ENCODE measurements at places on chromosomes 2 and 18. TPM values are rescaled to one million over a fixed set of nuclear protein-coding genes. Genes with fewer than 3 reads are reported as not detected.

DNA sequence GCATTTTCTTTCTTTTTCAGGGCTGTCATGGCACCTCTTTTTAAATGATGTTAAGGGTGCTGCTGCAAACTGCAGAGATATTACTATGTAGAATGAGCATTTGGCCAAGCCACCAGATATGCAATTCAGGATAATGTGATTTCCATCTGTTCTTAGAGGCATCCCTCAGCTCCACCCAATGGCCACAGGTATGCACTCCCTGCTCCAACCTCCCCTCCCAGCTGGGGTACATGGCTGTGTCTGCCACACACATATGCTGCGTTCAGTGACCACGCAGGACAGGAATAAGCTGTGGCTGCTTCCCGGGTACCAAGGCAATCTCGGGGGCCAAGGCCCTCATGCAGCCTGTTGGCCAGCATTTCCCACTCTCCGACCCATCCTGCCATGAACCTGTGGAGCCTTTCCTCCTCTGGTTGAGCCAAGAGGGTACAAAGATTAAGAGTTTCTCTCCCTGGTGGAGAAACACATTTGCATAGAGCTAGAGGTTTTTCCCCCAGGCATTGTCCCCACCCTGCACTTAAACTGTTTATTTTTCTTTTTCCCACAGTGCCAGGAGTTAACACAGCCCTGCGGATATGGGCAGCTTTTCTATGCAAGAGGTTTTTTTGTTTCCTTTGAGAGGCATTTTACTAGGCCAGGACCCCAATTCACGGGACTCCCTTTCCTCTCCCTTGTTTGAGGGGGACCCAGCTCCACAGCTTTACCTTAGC, 147.0 kb downstream of the GCA start:
- no peak for DNase-seq

DNA sequence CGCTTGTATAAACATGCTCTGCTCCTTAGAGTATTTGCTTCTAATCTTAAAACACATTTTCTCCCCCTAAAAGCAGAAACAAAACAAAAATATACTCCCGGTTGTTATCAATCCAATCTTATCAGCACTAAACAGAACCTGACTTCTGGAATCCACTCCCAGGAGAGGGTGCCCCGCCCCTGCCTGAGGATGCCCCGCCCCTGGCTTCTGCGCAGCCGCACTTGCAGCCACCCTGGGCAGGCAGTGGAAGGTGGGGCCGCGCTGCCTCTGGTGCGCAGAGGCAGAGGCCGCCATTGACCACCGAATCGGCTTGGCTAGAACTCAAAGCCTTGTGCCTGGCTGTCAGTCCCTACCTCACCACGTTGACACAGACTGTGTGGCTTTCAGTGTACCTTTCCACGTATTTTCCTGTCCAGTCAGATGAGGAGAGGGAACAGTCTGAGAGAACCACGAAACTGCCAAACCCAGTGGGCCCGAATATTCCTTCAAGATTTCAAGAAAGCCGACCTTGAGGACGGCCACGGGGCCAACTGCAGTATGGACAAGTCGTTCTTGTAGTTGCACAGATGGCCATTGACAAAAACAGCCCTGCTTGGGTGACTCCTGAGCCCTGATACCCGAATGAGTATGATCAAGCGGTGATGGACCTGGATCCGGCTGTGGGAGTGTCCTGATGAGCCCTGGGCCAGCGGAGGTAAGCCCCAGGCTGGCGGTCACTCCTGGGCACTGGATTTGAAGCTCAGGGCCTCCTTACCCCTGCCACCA, 46.2 kb upstream of the ARHGAP28 start:
- no peak for DNase-seq

- DNase-seq, result no peak
Observed at GRCh38 chr18:36200354-36200771, 13.1 kb downstream of the MOCOS start.

DNA sequence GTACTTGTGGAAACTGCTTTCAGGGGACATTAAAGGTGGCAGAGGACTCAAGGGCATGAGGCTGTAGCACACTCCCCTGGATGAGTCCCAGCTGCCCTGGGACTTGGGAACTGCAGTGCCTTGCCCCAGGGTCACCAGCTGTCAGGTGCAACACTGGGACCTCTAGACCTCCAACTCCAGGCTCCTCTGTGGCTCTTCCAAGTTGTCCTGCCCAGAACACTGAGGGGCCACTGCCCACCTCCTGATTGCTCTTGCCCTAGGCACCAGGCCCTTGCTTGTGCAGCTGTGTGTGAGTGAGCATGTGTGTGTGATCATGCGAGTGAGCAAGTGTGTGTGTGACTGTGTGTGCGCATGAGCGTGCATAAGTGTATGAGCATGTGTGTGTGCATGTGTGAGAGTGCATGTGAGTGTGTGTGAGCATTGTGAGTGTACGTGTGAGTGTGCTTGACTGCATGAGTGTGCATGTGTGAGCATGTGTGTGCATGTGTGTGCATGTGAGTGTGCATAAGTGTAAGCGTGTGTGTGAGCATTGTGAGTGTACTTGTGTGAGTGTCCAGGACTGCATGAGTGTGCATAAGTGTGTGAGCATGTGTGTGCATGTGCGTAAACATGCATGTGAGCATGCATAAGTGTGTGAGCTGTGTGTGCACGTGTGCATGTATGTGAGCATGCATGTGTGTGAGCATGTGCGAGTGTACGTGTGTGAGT, 301.5 kb downstream of the NDUFA10 start:
- no peak for DNase-seq

- DNase-seq, result no peak
Observed at GRCh38 chr2:127089478-127090235, 17.3 kb downstream of the BIN1 start.

GRCh38 chr2:30201990-30202389, 29.3 kb upstream of the LBH start:
- no peak for DNase-seq

GRCh38 chr2:29367986-29368658, 252.9 kb downstream of the CLIP4 start:
- DNase-seq, result no peak

GRCh38 chr2:116754381-116755101, 1060.0 kb upstream of the DDX18 start:
- DNase-seq, result no peak

DNA sequence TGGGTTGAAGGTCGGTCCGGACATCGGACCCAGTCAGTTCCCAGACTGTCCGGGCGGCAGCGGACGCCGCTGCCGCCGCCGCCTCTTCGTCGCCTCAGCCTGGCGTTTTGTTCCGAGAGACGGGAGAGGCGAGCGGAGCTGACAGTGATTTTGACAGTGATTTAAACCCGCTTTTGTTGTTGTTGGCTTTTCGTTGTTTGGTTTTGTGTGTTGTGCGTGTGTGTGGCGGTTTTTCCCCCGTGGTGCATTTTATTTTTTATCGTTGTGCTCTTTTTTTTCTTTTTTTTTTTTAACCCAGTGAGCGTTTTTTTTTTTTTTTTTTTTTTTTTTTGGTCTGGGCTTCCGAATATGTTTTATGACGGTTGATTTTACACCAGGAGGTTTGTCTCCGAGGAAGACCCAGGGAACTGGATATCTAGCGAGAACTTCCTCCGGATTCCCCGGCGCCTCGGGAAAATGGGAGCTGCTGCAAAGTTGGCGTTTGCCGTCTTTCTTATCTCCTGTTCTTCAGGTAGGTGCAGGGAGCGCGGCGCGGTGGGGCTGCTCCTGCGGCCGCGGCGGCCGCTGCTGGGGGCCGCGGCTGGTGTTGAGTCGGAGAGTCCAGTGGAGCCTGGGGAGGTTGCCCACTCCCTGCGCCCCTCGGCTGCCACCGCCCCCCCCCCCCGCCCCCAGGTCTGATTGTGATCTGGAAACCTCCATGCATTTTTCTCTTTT, at the start of gene ACVR2A:
ACVR2A (plus strand) TSS at position 333 of the 714 bp plus-strand sequence; CDS start at position 457, 124 bp downstream.
- peak; percentile 26 for DNase-seq

GRCh38 chr2:106572541-106573450, 85.6 kb downstream of the CD8B2 start:
- DNase-seq, result no peak

DNA sequence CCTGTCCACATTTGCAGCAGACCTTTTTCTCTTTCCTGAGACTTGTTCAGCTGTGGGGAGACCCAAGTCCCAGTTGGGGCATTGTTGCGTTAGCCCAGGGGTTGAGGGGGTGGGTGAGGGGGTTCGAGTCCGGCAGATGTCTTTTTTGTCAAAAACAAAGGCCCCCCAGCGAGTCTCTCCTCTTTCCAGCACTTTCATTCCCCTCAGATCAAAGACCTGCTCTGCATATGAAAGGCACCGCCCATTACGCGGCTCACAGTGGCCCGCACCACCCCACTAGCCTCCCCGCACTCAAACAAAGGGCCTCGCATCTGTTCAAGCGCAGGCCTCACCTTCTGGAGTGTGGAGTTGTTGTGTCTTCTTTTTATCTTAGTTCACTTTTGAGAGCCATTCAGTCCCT, 25.2 kb downstream of the TRABD2A start:
- DNase-seq, result no peak

DNA sequence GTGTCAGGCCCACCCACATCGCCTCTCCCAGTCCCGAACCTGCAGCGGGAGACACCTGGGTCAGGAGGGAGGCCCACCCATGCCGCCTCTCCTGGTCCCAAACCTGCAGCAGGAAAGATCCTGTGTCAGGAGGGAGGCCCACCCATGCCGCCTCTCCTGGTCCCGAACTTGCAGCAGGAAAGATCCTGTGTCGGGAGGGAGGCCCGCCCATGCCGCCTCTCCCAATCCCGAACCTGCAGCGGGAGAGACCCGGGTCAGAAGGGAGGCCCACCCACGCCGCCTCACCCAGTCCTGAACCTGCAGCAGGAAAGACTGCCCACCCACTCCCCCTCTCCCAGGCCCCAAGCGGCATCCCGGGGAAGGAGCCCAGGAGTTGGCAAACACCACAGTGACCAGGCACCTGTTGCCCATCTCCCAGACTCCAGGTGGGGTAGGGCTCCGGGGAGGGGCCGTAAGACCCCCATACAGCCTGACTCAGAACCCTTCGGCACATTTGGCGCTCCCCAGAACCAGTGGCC, 7.8 kb downstream of the SLC66A2 start:
- DNase-seq, result no peak

VWA3B gene
- not detected for total RNA-seq

TMEM247 gene
- not detected for total RNA-seq

SPDYA gene
- total RNA-seq, result 1.3 TPM

UGT1A3 gene
- not detected for total RNA-seq

CKAP2L gene
- 2.1 TPM for total RNA-seq

CARF gene
- 5.3 TPM for total RNA-seq

PSMA8 gene
- not detected for total RNA-seq

CYP26B1 gene
- total RNA-seq, result 0.77 TPM

AQP12B gene
- not detected for total RNA-seq

Data from astrocyte (in vitro differentiated cells and primary cell).